ENCODE measurements at places on chromosomes 2 and 18.

- peak; percentile 36 for DNase-seq
These were observed 82.4 kb downstream of the DDX1 start for GRCh38 chr2:15673919-15674636.

DNA sequence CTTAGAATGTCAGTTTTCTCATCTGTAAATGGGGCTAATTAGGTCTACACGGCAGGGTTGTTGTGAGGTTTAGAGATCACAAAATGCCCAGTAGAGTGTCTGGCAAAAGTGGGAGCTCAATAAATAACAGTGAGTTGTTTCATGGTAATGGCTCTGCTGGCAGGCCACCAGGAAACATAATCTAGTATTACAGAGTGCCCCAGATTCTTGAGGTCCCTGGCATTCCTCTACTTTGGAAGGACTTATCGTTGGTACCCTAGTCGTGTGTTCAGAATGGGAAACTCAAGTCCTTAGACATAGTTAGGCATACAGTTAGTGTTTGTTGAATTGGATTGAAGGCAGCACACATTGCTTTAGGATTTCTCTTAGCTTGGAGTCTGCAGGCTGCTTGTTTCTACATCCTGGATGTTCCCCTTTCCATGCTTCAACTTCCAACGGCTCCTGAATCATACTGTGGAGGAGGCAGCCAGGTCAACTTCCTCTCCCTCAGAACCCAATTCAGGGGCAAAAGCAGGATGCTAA is 161.5 kb upstream of the FOSL2 start:
- peak; percentile 81 for DNase-seq

GRCh38 chr18:71630696-71631095 is 913.4 kb downstream of the CBLN2 start:
- DNase-seq, result no peak

GRCh38 chr2:146541896-146542295 is 1302.9 kb upstream of the ACVR2A start:
- DNase-seq, result no peak

- peak; percentile 24 for DNase-seq
These were observed 980 bp upstream of the RNPEPL1 start for GRCh38 chr2:240567137-240567871.

GRCh38 chr2:150472511-150472899 is 15.0 kb downstream of the RND3 start:
- peak; percentile 91 for DNase-seq

GRCh38 chr2:120109186-120110061 is 96.5 kb downstream of the EPB41L5 start:
- DNase-seq, result peak; percentile 29

GRCh38 chr2:238449241-238449640 is 22.5 kb downstream of the ASB1 start:
- DNase-seq, result no peak

GRCh38 chr18:48459465-48459864 is 50.3 kb upstream of the ZBTB7C start:
- DNase-seq, result no peak

- no peak for DNase-seq
These were observed 65.7 kb upstream of the SMAD2 start for GRCh38 chr18:47996091-47996541.

DNA sequence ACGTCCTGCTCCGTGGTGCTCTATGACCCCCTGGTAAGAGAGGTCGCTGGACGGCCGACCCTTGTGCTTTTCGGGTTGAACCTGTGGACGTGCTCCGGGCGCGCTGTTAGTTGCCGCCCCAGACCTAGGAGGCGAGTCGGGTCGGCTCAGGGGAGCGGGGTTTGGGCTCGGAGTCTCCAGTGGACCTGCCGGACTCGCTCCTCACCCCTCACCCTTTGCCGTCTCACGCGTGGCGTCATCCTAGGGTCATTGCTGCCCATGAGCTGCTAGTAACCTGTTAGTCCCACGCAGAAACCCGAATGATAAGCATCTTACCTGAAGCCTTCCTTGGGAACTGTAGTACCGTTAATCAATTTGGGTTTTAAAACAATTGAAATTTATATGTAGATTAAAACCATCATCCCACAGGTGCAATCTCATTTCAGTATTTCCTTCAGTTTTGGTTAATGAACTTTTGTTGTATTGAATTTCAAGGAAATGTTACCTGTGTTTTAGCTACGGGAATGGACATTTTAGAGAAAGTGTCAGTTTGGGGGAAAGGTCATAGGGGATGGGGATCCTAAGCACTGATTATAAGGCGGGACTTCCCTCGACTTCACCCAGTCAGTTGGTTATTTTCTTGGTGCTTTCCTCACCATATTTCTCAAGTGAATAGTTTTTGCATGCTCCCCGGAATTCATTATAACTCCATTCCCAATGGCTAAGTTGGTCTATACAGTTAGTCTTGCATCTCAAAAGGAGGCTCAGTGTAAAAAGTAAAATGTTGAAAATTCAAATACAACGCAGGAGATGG is 536 bp downstream of the ELP2 start:
- peak; percentile 5 for DNase-seq

GRCh38 chr2:100143286-100143685 is 896 bp upstream of the AFF3 start:
- no peak for DNase-seq

DNA sequence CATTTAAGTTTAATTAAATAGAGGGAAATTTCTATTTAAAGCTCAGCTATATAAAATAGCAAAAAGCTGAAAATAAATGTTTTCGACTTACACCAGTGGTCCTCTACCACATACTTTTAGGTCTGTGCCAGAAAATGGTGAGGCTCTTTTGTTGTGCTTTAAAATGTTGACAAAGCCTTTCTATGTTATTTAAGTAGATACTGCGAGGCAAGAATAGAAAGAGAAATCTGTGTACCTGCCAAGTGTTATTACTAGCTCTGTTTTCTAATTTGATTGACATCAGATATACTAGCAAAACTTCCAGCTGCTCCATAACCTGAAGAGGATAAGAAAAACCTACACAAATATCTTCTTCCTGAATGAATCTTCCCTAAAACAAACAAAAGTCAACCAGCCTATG is 53.6 kb downstream of the LPIN2 start:
- DNase-seq, result no peak

- DNase-seq, result peak; percentile 50
These were observed 23.8 kb downstream of the THAP4 start for GRCh38 chr2:241613017-241613780.

- DNase-seq, result no peak
These were observed 33.8 kb upstream of the COPS8 start for GRCh38 chr2:237051861-237052260.

DNA sequence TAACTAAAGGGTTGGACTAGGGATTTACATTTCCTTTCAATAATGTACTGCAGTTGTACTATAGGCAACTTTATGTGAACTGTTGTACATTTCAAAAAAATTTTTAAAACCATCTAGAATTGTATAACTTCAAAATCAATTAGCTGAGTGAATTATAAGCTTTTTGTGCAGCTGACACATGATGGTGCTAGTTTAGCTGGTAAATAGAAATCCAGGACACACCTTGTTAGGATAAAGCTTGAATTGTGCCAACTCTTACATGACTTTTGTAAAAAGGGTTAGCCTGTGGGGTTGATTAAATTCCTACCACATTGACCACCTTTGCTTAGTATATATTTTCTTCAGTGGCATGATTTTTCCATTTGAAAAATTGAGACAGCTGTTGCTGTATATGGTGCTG is 104.4 kb downstream of the CPS1 start:
- DNase-seq, result no peak

- DNase-seq, result peak; percentile 35
These were observed 117.7 kb downstream of the ZEB2 start for GRCh38 chr2:144402251-144402650.

- DNase-seq, result no peak
These were observed 46.6 kb downstream of the HNMT start for GRCh38 chr2:138010890-138011289.

DNA sequence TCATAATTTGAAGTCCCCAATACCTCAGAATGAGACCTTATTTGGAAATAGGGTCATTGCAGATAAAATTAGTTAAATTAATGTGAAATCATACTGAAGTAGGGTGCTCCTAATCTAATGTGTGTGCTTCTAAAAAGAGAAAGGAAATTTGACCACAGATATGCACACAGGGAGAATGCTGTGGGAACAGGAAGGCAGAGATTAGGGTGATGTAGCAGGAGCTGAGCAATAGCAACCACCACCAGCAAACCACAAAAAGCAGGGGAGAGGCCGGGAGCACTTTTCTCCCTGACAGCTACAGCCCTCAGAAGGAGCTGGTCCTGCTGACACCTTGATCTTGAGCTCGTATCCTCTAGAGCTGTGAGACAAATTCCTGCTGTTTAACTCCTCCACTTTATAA is 24.6 kb upstream of the SCG2 start:
- peak; percentile 83 for DNase-seq

DNA sequence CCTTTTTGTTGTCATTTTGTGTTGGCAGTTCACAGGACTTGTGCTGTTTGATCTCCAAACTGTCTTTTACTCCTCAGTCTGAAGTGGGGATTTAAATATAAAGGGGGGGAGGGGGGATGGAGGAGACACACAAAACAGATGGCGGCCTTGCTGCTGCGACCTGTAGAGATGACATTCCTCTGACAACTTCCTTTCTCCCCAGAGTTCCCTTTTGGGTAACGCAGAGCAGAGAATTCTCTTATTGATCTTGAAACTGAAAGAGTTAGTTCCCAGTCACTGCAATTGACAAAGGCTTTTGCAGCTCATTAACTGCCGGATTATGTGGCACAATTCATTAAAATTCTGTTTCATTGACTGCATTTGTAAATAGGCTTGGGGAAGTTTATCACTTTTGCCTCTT is 279.3 kb downstream of the TSN start:
- DNase-seq, result no peak

DNA sequence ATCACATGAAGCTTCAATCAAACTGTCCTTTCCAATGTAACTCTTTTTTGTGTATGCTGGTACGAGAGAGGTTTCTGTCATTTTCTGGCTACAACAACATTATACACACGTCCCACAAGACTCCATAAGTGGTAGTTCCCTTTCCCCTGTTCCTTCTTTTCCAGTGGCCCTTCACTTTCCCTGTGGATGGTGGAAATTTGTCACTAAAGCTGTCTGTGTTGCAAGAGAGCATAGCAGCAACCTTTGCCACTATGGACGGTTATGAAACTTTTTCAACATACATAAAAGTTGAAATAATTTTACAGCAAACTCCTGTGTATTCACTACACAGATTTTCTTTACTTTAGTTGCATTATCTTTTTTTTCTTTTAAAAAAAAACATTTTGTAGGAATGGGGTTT is 18.7 kb downstream of the DBI start:
- no peak for DNase-seq

- peak; percentile 83 for DNase-seq
These were observed 47.8 kb upstream of the CAVIN2 start for GRCh38 chr2:191894681-191895147.

DNA sequence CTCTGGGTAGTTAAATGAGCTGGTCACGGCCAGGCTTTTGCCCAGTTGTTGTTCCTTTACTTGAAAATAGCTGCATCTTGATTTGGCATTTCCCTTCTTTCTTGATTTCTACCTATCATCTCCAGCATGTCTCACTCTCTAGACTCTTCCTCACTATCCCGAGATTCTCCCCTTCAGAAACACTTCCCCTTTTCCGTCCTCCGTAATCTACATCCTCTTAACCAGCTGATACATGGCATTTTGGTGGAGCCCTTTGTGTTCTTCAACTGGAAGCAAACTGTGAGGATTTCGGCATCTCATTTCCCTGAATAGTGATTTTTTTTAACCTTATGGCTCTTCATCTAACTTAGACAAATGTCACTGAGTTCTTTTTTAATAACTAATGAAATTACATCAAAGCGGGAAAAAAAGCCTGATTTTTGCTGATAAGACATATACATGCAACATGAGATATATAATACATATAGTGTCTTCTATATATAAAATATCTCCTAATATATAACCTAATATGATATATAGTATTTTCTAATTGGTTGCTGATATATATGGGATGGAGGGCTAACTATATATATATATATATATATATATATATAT is 220.2 kb upstream of the RASGRP3 start:
- no peak for DNase-seq

DNA sequence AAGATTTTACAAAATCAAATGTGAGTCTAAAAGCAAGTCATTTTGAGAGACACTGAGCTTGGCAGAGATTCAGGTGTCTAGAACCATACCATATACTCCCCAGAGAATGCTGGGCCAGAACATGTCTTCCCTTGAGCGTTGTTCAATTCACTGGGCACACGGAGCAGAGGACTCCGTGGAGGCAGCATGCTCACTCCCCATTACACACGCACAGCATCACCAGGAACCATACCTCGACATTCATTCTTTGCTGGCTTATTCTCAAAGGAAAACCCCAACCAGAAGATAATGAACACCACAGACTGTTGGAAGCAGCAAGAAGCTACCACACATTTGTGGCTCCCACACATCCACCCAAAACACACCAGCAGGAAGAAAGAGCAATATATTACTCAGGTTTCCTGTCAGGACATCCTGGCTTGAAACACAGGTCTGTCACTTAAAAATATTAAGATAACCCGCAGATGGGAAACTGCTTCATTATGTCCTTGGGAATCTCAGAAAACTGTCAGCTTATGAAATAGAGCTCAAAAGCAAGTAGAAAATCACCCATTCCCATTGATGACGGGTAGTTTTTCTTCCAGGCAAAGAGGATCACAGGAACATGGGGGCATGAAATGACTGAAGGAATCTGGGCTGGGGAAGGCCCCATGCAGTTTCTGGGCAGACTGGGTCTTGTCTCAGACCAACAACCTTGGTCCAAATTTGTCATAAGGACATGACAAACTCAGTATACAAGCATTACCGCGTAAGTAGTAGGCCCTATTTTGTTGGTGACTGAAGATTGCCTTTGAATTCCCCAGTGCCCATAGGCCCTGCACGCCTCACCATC is 46.4 kb downstream of the PCBP1 start:
- DNase-seq, result no peak

Measured in AG10803 (cell line).